ENCODE measurements at places on chromosomes 5 and 9.

- DNase-seq: no peak
Measured at GRCh38 chr5:77425420-77425819, 66.7 kb downstream of the WDR41 start.

DNA sequence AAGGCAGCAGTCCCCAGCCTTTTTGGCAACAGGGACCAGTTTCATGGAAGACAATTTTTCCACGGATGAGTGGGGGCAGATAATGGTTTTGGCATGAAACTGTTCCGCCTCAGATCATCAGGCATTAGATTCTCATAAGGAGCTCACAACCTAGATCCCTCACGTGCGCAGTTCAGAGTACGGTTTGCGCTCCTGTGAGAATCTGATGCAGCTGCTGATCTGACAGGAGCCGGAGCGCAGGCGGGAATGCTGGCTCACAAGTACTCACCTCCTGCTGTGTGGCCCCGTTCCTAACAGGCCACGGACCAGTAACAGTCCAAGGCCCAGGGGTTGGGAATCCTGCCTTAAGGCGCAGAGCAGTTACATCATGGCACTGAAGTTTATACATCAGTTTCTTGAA is 3.3 kb upstream of the BRD3 start:
- no peak for DNase-seq

DNA sequence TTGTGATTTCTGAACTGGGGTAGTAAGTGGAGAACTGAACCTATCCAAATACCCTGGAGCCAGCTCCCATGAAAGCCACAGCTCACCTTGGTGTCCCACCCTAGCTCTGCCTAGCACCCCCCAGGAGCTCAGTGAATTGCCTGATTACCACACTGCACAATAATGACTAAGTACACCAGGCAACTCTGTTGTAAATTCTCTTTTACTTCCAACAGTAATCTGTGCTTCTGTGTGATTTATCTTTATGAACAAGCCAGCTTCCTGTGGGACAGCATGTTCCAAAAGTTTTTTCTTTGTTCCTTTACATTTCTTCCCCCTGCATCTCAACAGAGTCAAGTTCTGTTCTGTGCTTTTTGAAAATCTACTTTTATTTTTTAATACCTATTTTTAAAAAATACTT is 22.1 kb upstream of the GRPEL2 start:
- DNase-seq: no peak

DNA sequence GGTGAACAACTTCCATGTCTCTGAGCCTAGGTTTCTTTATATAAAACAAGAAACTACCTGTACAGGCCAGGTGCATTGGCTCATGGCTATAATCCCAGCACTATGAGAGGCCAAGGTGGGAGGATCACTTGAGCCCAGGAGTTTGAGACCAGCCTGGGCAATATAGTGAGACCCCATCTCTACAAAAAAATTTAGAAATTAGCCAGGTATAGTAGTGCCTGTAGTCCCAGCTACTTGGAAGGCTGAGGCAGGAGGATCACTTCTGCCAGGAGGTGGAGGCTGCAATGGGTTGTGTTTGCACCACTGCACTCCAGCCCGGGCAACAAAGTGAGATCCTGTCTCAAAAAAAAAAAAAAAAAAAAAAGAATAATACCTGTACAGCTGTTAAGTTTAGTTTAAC is 11.1 kb downstream of the FAM13B start:
- no peak for DNase-seq

DNA sequence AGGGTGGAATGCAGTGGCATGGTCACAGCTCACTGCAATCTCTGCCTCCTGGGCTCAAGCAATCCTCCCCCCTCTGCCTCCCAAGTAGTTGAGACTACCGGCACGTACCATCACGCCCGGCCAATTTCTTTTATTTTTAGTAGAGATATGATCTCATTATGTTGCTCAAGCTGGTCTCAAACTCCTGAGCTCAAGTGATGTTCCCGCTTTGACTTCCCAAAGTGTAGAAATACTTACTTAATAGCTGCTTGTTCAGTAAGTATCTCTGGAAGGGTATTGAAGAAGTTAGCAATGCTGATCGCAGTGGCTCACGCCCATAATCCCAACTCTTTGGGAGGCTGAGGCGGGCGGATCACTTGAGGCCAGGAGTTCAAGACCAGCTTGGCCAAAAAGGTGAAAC is 35.7 kb upstream of the PLIN2 start:
- no peak for DNase-seq

- DNase-seq: no peak
Measured at GRCh38 chr9:35892051-35892450, 14.0 kb upstream of the HRCT1 start.

DNA sequence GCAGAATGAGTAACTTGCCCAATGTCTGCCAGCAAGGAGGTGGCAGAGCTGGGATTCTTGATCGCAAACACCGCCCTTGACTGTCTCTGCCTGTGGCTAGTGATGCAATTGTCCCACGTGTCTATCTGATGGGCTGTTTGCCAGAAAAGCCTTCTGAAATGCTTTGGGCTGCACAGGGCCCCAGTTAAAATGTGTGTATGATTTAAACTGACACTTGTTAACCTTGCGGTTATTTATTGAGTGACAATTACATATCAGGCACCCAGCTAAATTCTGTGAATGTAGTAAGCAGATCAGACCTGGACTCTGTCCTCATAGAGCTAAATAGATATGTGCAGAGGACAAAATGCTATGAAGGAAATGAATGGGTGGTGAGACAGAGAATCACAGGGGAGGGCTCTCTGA is 11.6 kb upstream of the IL12B start:
- DNase-seq: peak; percentile 87

DNA sequence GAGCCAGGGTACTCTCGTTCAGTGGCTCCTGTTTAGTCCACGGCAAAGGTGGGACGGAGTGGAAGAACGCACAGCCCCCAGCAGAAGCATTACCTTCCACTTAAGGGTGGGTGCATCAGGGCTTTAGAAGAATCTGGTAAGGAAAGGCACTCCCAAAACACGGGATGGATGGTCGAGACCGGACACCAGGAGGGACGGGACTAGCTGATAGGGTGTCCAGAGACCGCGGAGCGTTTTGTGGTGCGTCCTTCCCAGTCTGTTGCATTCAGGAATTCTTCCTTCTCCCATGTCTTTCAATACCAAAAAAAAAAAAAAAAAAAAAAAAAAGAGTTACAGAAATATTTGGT is 545 bp upstream of the CTSV start:
- DNase-seq: no peak

DNA sequence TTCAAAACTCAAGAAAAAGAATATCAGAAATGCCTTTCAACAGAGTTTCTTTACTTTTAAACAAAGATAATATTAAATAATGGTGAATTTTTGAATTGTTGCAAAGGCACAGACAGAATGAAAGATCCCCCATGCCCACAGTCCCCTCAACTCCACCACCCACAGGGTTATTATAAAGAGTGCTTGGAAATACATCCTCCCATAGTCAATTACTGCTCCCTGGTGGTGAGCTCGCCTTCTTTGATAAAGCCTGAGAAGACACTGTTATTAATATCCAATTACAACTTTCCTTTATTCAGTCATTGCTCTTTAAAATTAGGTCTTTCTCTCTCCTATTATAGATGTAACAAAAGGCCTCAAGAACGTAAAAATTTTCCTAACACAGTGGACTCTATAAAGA is 490.2 kb upstream of the RORB start:
- no peak for DNase-seq

GRCh38 chr9:77922591-77922990 is 109.0 kb downstream of the GNAQ start:
- DNase-seq: no peak

- DNase-seq: no peak
Measured at GRCh38 chr5:160128632-160129031, 9.4 kb upstream of the PWWP2A start.

- no peak for DNase-seq
Measured at GRCh38 chr5:16179511-16179935, at the start of gene MARCHF11. Gene MARCHF11 (minus strand): TSS chr5:16179791. CDS start chr5:16179575, 216 bp downstream.

- DNase-seq: no peak
Measured at GRCh38 chr9:93132946-93133680, 938 bp downstream of the NINJ1 start.

DNA sequence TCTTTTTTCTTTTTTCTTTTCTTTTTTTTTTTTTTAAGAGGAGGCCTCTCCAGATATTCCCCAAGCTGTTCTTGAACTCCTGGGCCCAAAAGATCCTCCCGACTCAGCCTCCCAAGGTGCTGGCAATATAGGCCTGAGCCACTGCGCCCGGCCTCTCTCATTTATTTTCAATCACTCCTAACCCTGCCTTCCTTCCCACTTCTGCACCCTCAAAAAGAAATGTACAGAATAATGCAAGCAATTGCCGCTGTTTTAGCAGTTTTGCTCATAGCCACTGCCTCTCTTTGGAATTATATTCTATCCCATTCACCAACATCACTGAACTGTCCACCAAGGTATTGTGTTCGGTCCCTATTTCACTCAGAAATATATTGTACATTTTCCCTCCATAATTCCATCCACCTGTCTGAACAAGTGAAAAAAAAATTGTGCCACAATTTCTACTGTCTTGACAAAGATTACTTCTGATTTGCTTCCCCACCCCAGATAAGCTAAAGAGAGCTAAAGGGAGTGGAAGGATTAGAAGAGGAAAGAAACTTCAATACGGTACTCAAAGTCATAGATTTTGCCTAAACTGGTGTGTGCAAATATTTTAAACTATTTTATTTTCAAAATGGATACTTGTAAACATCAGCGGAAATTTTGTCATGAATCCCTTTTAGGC is 1.9 kb downstream of the FNBP1 start:
- no peak for DNase-seq
